Thyroid gland (tissue), 4 donors: ENCODE measurements at places on chromosomes 4 and X. TPM values are rescaled to one million over a fixed set of nuclear protein-coding genes. Genes with fewer than 3 reads are reported as not detected.
A peak's percentile ranks its signal among the peaks of the same experiment; 100 is the strongest.

The MGARP gene
- 1.2 TPM for total RNA-seq

The LDOC1 gene
- 23.2 TPM for total RNA-seq

- H3K4me3 ChIP-seq: no peak overlapping the region
- H3K27ac ChIP-seq: no peak overlapping the region
- no peaks in the 10 kb centered on the region for H3K27me3 ChIP-seq
- no peaks in the 10 kb centered on the region for H3K36me3 ChIP-seq
- DNase-seq: peak; percentile 10
Measured at GRCh38 chrX:1316527-1316926, 20.1 kb upstream of the IL3RA start.

The IL9R gene
- not detected for total RNA-seq

DNA sequence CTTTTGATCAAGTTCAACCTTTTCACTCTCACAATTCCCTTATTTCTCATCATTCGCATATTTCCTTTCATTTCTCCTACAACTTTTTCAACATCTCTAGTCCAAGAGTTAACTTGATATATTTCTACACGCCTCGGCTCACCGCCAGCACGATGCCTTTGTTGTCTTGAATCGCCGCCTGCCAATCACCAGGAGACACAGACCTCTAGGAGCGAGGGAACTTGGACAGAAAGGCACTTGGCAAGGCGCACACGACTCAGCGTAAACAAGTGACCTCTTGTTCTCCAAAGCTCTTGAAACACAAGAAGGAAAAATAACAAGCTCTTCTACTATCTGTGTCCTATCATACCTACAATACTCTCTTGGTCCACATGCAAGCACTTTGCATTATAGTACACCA lies 27.1 kb upstream of the RBMX start:
- H3K36me3 ChIP-seq: no peaks in the 10 kb centered on the region
- H3K27ac ChIP-seq: peak overlapping the region; percentile 12
- peak; percentile 33 for DNase-seq
- no peaks in the 10 kb centered on the region for H3K27me3 ChIP-seq
- H3K4me3 ChIP-seq: no peak overlapping the region

The MAOB gene
- total RNA-seq: 1.2 TPM

The MGAT4D gene
- not detected for total RNA-seq

The ETDB gene
- total RNA-seq: not detected

The TMSB15C gene
- 0.63 TPM for total RNA-seq

The CCDC160 gene
- not detected for total RNA-seq

GRCh38 chr4:139785356-139785755 lies 119.7 kb downstream of the MGST2 start:
- H3K27ac ChIP-seq: no peak overlapping the region
- no peaks in the 10 kb centered on the region for H3K36me3 ChIP-seq
- no peak overlapping the region for H3K4me3 ChIP-seq
- no peak for DNase-seq

GRCh38 chrX:12804655-12805054 lies 13.4 kb downstream of the PRPS2 start:
- H3K36me3 ChIP-seq: no peaks in the 10 kb centered on the region
- no peak overlapping the region for H3K27ac ChIP-seq
- no peaks in the 10 kb centered on the region for H3K27me3 ChIP-seq
- no peak for DNase-seq
- H3K4me3 ChIP-seq: no peak overlapping the region

DNA sequence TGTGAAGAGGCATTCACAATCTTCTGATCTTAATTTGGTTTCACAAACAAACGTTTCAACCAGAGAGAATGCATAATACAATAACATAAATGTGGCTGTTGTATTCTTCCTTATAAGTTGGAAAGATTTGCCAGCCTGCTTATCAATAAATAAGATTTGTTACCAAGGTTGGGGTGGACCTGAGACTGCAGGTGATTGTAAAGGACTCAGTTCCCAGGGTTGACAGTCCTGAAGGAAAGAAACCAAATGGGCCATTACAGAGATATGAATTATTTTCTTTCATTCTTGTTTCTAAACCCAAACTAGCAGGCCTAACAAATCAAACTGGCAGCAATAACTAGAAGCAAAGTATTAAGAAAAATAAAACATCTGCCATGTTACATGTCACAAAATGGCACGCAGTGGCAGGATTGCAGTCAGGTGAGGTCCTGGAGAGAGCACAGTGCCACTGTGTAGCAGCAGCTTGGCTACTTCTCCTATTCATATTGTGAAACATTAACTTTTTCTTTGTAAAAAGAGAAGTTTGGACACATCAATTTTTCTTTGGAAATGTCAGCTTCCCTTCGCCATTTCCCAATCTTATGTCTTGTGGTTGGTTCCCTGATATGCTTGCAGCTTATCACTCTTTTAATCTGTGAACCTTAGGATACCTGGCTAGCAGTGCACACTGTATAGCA lies 133.8 kb upstream of the EMCN start:
- H3K27me3 ChIP-seq: no peaks in the 10 kb centered on the region
- H3K36me3 ChIP-seq: no peaks in the 10 kb centered on the region
- H3K4me1 ChIP-seq: no peaks in the 10 kb centered on the region
- DNase-seq: no peak
- no peak overlapping the region for H3K27ac ChIP-seq
- H3K4me3 ChIP-seq: no peak overlapping the region

DNA sequence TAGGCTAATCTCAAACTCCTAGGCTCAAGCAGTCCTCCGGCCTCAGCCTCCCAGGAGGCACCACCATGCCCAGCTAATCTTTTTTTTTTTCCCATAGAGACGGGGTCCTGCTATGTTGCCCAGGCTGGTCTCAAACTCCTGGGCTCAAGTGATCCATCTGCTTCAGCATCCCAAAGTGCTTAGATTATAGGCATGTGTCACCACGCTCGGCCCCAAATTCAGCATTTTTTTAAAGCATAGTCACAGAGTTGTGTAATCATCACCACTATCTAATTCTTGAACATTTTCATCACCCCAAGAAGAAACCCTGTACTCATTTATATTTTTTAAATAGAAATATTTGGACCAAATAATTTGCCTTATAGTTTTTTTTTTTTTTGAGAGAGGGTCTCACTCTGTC lies 10.3 kb downstream of the CENPI start:
- H3K4me1 ChIP-seq: no peaks in the 10 kb centered on the region
- H3K27ac ChIP-seq: no peak overlapping the region
- no peak for DNase-seq
- H3K36me3 ChIP-seq: no peaks in the 10 kb centered on the region
- no peaks in the 10 kb centered on the region for H3K27me3 ChIP-seq
- H3K4me3 ChIP-seq: no peak overlapping the region

The SMIM31 gene
- total RNA-seq: not detected

- no peak overlapping the region for H3K27ac ChIP-seq
- no peaks in the 10 kb centered on the region for H3K27me3 ChIP-seq
- DNase-seq: no peak
- H3K4me3 ChIP-seq: no peak overlapping the region
Measured at GRCh38 chr4:83189631-83190136, 75.2 kb upstream of the PLAC8 start.

GRCh38 chr4:123396307-123397143 lies at the start of gene SPRY1:
Gene SPRY1, plus strand, starts transcription at chr4:123396795. Its CDS starts 4,797 bp downstream, at chr4:123401592.
- no peaks in the 10 kb centered on the region for H3K4me1 ChIP-seq
- peak within 1 kb of the TSS; percentile 97 for H3K27ac ChIP-seq
- H3K36me3 ChIP-seq: no peaks in the 10 kb centered on the region
- peak; percentile 95 for DNase-seq
- peak within 1 kb of the TSS; percentile 64 for H3K4me3 ChIP-seq
- no peaks in the 10 kb centered on the region for H3K27me3 ChIP-seq

GRCh38 chrX:110407910-110408545 lies 49.4 kb downstream of the RTL9 start:
- H3K27me3 ChIP-seq: no peaks in the 10 kb centered on the region
- H3K4me3 ChIP-seq: no peak overlapping the region
- no peak overlapping the region for H3K27ac ChIP-seq
- no peaks in the 10 kb centered on the region for H3K36me3 ChIP-seq
- no peaks in the 10 kb centered on the region for H3K4me1 ChIP-seq

- H3K36me3 ChIP-seq: no peaks in the 10 kb centered on the region
- peak; percentile 78 for DNase-seq
- H3K27me3 ChIP-seq: no peaks in the 10 kb centered on the region
- H3K4me3 ChIP-seq: peak overlapping the region; percentile 64
Measured at GRCh38 chr4:176791591-176792325, 964 bp downstream of the VEGFC start.

- H3K4me1 ChIP-seq: no peaks in the 10 kb centered on the region
- no peaks in the 10 kb centered on the region for H3K27me3 ChIP-seq
- DNase-seq: no peak
- no peak overlapping the region for H3K27ac ChIP-seq
Measured at GRCh38 chr4:25723409-25723808, 67.8 kb downstream of the SLC34A2 start.

- peak; percentile 16 for DNase-seq
- H3K4me3 ChIP-seq: no peak overlapping the region
Measured at GRCh38 chr4:177384856-177385397, 57.3 kb downstream of the AGA start.

The TCEAL8 gene
- 81.9 TPM for total RNA-seq

The SPANXA2 gene
- not detected for total RNA-seq

DNA sequence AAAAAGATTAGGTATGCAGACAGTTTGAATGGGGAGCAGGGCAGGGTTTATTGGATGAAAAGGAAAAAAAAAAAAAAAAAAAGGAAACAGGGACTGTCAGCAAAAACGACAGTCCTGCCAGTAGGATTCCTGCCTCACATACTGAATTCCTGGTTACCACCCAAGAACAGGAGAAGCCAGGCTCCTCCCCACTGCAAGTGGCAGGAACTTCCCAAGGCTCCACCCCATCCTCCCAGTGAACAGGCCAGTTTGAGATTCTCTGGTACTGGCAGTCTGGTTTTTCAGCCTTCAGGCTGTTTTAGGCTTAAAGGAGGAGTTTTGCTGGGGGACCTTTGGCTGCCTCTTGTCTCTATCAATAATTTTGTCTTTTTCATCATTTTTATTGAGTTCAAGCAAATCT lies 360.0 kb upstream of the CXorf51A start:
- no peaks in the 10 kb centered on the region for H3K4me1 ChIP-seq
- DNase-seq: no peak
- H3K36me3 ChIP-seq: no peaks in the 10 kb centered on the region
- H3K27me3 ChIP-seq: no peaks in the 10 kb centered on the region
- no peak overlapping the region for H3K27ac ChIP-seq
- H3K4me3 ChIP-seq: no peak overlapping the region

DNA sequence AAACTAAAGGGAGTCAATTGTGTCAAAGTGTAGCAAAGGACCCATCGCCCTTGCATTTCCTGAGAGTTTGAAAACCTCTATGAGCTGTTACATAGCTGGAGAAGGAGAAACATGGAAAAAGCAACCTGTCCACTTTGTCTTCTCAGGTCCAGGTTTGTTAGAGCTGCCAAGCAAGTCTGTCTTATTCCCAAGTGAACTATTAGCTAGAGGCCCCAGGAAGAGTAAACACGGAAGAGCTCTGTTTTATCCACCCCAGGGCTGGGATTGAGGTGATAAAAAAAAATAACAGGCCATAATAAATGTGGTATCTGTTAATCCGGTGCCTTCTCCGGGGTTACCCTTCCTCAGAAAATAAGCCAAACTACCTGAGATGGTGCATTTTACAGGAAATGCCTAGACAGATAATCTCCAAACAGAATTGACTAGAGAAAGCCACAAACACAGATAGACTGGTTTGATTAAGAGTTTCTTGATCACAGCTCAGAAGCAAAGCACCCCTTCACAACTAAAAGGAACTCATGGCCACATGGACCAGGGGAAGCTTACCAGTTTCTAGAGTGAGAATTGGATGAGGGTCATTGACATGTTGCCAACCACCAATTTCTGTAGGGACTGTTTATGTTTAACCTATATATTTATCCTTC lies 35.9 kb upstream of the RELL1 start:
- no peak overlapping the region for H3K27ac ChIP-seq
- no peaks in the 10 kb centered on the region for H3K4me1 ChIP-seq
- H3K27me3 ChIP-seq: no peaks in the 10 kb centered on the region
- no peaks in the 10 kb centered on the region for H3K36me3 ChIP-seq
- H3K4me3 ChIP-seq: no peak overlapping the region

The TBX22 gene
- total RNA-seq: 24.3 TPM

DNA sequence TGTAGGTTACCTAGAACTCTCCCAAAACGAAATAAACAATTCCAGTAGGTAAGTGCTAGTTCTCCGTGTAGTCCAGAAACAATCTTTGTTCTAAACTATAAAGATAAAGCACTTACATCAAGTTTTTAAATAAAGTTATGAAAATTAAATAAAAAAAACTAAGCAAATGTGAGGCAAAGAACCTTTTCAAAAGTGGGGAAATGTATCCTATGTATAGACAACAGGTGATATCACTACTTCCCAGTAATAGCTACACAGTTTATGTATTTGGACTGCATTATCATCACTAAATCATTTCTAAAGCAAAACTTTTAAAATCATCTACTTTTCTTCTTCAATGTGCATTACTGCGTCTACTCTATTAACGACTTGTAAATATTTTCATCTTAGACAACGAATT lies 2.0 kb downstream of the YTHDC1 start:
- DNase-seq: no peak
- no peaks in the 10 kb centered on the region for H3K36me3 ChIP-seq
- no peaks in the 10 kb centered on the region for H3K27me3 ChIP-seq
- H3K4me1 ChIP-seq: peaks cover 38% of the 10 kb centered on the region
- no peak overlapping the region for H3K27ac ChIP-seq
- H3K4me3 ChIP-seq: no peak overlapping the region
